ENCODE measurements at places on chromosomes 1 and 21.
A peak's percentile ranks its signal among the peaks of the same experiment; 100 is the strongest.

DNA sequence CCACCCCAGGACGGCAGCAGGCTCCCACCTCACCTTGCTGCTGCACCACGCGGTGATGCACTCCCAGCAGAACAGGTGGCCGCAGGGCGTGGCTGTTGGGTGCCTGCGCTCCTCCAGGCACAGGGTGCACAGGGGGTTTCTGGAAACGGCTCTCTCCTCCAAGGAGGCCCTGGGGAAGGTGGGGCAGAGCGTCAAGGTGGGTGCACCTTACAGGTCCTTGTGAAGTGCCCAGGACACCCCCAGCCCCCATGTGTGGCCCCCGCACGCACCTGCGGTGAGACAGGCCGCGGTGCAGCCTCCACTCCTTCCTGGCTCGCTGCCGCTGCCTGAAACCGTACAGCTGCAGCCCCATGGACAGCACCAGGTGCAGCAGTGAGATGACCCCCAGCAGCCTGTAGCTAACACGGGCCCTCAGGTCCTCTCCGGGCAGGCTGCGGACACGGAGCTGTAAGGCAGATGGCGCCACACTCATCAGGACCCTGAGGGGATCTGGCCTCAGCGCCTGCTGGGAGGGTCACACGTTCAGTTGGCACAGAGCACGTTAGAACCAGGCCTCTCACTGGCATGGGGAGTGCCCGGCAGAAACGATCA, 5.8 kb downstream of the PEX10 start:
- H3K36me3 ChIP-seq, result peaks cover 60% of the 10 kb centered on the region
- H3K4me1 ChIP-seq, result peaks cover 3% of the 10 kb centered on the region
- no peak overlapping the region for H3K27ac ChIP-seq

- H3K4me3 ChIP-seq, result peak overlapping the region; percentile 54
- H3K36me3 ChIP-seq, result no peaks in the 10 kb centered on the region
- no peak for DNase-seq
- H3K4me1 ChIP-seq, result peaks cover 19% of the 10 kb centered on the region
- H3K27ac ChIP-seq, result no peak overlapping the region
Measured at GRCh38 chr1:44408212-44408582, 3.1 kb downstream of the RNF220 start.

GRCh38 chr1:185257950-185258208, 59.2 kb downstream of the IVNS1ABP start:
- H3K4me1 ChIP-seq, result no peaks in the 10 kb centered on the region
- no peaks in the 10 kb centered on the region for H3K27me3 ChIP-seq
- DNase-seq, result no peak
- H3K36me3 ChIP-seq, result no peaks in the 10 kb centered on the region
- H3K4me3 ChIP-seq, result no peak overlapping the region

DNA sequence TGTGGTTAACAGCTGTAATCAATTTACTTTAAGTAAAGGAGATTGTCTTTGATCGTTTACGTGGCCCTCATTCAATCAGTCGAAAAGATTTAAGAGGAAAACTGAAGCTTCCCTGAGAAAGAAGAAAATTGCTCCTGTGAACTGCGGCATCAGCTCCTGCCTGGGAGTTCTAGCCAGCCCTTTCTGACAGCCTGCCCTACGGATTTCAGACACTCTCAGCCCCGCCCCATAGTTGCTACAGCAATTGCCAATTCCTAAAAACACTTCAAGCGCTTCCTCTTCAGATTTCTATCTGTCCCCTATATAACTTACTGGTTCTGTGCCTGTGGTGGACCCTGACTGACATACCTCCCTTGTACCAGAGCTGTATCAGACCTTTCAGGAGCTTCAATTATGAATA, 277.6 kb downstream of the DSCAM start:
- no peak for DNase-seq
- no peaks in the 10 kb centered on the region for H3K27me3 ChIP-seq
- H3K4me1 ChIP-seq, result no peaks in the 10 kb centered on the region
- no peaks in the 10 kb centered on the region for H3K36me3 ChIP-seq
- H3K4me3 ChIP-seq, result no peak overlapping the region
- H3K27ac ChIP-seq, result no peak overlapping the region

GRCh38 chr1:183886853-183887252, 81.9 kb downstream of the RGL1 start:
- H3K4me1 ChIP-seq, result peaks cover 23% of the 10 kb centered on the region
- H3K27me3 ChIP-seq, result no peaks in the 10 kb centered on the region
- H3K36me3 ChIP-seq, result no peaks in the 10 kb centered on the region
- H3K4me3 ChIP-seq, result no peak overlapping the region

GRCh38 chr1:92882819-92883218, 51.0 kb downstream of the RPL5 start:
- no peak overlapping the region for H3K4me3 ChIP-seq
- H3K27me3 ChIP-seq, result no peaks in the 10 kb centered on the region
- no peaks in the 10 kb centered on the region for H3K36me3 ChIP-seq
- H3K4me1 ChIP-seq, result peaks cover 23% of the 10 kb centered on the region
- no peak for DNase-seq

DNA sequence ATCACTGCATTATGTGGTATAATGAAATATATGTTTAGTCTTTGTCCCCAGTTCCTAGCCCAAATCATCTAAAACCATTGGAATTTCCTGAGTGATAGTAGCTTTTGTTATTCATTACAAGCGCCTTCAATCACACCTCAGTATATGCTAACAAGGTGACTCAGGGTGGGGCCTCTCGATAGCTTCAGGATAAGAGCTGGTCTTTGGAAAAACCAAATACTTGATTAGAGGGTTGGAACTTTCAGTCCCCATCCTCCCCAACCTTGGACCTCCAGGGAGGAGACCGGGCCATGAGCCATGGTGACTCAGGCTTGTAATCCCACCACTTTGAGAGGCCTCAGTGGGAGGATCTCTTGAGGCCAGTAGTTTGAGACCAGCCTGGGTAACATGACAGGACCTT, 5.1 kb upstream of the BRDT start:
- no peak overlapping the region for H3K4me3 ChIP-seq
- no peak overlapping the region for H3K27ac ChIP-seq
- DNase-seq, result no peak
- no peaks in the 10 kb centered on the region for H3K4me1 ChIP-seq
- no peaks in the 10 kb centered on the region for H3K36me3 ChIP-seq

- DNase-seq, result no peak
- H3K4me1 ChIP-seq, result peaks cover 28% of the 10 kb centered on the region
- H3K36me3 ChIP-seq, result no peaks in the 10 kb centered on the region
- H3K4me3 ChIP-seq, result no peak overlapping the region
Measured at GRCh38 chr1:89701746-89702241, 68.9 kb downstream of the LRRC8C start.

- DNase-seq, result no peak
- no peaks in the 10 kb centered on the region for H3K36me3 ChIP-seq
- H3K4me3 ChIP-seq, result no peak overlapping the region
- H3K27ac ChIP-seq, result no peak overlapping the region
- peaks cover 8% of the 10 kb centered on the region for H3K4me1 ChIP-seq
Measured at GRCh38 chr1:239723776-239724367, 337.5 kb downstream of the CHRM3 start.

- DNase-seq, result no peak
- no peak overlapping the region for H3K27ac ChIP-seq
- H3K36me3 ChIP-seq, result no peaks in the 10 kb centered on the region
- no peaks in the 10 kb centered on the region for H3K27me3 ChIP-seq
- H3K4me1 ChIP-seq, result no peaks in the 10 kb centered on the region
Measured at GRCh38 chr1:20426923-20427322, 59.1 kb downstream of the CAMK2N1 start.

GRCh38 chr1:92031281-92032110, 1.7 kb downstream of the EPHX4 start:
- H3K27me3 ChIP-seq, result no peaks in the 10 kb centered on the region
- H3K27ac ChIP-seq, result no peak overlapping the region
- no peak overlapping the region for H3K4me3 ChIP-seq
- peaks cover 16% of the 10 kb centered on the region for H3K4me1 ChIP-seq
- DNase-seq, result no peak

GRCh38 chr1:108012553-108012952, 47.6 kb upstream of the VAV3 start:
- H3K27me3 ChIP-seq, result peaks cover 2% of the 10 kb centered on the region
- no peak overlapping the region for H3K4me3 ChIP-seq
- H3K27ac ChIP-seq, result no peak overlapping the region
- no peaks in the 10 kb centered on the region for H3K36me3 ChIP-seq

- DNase-seq, result no peak
- no peaks in the 10 kb centered on the region for H3K4me1 ChIP-seq
- no peaks in the 10 kb centered on the region for H3K36me3 ChIP-seq
- no peak overlapping the region for H3K27ac ChIP-seq
Measured at GRCh38 chr1:26996024-26996423, 2.5 kb downstream of the TRNP1 start.

- H3K27ac ChIP-seq, result no peak overlapping the region
- no peak overlapping the region for H3K4me3 ChIP-seq
- H3K27me3 ChIP-seq, result no peaks in the 10 kb centered on the region
- H3K36me3 ChIP-seq, result no peaks in the 10 kb centered on the region
Measured at GRCh38 chr1:65417729-65418128, 2.7 kb upstream of the LEPR start.

GRCh38 chr1:202247837-202248795, 54.5 kb downstream of the LGR6 start:
- no peak overlapping the region for H3K27ac ChIP-seq
- H3K27me3 ChIP-seq, result peaks cover 11% of the 10 kb centered on the region
- H3K4me1 ChIP-seq, result no peaks in the 10 kb centered on the region
- DNase-seq, result no peak
- no peak overlapping the region for H3K4me3 ChIP-seq
- no peaks in the 10 kb centered on the region for H3K36me3 ChIP-seq

DNA sequence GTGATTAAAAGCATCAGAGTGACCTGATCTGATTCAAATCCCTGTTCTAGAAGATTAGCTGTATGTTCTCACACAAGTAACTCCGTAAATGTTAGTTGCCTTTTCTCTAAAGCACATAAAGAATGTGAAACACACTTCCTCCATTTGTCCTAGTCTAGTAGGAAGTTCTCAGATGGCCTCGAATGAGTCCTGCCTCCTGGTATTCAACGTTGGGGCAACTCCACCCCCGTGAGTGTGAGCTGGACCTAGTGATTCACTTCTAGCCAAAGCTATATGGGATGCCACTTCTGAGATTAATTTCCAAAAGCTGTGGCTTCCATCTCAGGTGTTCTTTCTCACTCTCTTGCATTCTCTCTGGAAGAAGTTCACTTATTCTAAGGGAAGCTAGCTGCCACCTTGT, 267.6 kb downstream of the GPATCH2 start:
- H3K36me3 ChIP-seq, result no peaks in the 10 kb centered on the region
- DNase-seq, result no peak
- H3K27ac ChIP-seq, result no peak overlapping the region
- no peaks in the 10 kb centered on the region for H3K4me1 ChIP-seq
- H3K27me3 ChIP-seq, result no peaks in the 10 kb centered on the region

DNA sequence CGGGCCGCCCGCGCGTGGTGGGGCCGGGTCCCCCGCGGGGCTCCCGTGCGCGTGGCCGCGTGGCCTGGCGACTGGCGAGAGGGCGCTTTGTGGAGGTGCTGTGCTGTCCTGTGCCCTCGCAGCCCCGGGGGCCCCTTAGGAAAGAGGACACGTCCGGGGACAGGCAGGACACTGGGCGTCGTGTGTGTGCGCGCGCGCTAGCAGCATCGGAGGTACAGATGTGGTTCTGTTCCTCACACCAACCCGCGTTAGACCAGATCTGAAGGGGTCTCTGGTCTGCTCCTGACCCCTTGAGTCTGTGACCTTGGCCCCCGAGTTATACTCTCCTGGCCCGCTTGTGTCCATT, 489 bp downstream of the ACTN2 start:
- H3K4me3 ChIP-seq, result peak overlapping the region; percentile 26
- H3K4me1 ChIP-seq, result peaks cover 12% of the 10 kb centered on the region
- no peak for DNase-seq
- H3K36me3 ChIP-seq, result no peaks in the 10 kb centered on the region

GRCh38 chr1:230074270-230074669, 7.2 kb downstream of the GALNT2 start:
- H3K36me3 ChIP-seq, result no peaks in the 10 kb centered on the region
- no peaks in the 10 kb centered on the region for H3K4me1 ChIP-seq
- DNase-seq, result no peak
- no peak overlapping the region for H3K27ac ChIP-seq
- no peaks in the 10 kb centered on the region for H3K27me3 ChIP-seq

GRCh38 chr1:54400329-54400728, 5.9 kb downstream of the SSBP3 start:
- H3K4me3 ChIP-seq, result no peak overlapping the region
- H3K27me3 ChIP-seq, result no peaks in the 10 kb centered on the region
- peaks cover 4% of the 10 kb centered on the region for H3K36me3 ChIP-seq
- H3K27ac ChIP-seq, result no peak overlapping the region
- H3K4me1 ChIP-seq, result peaks cover 61% of the 10 kb centered on the region

GRCh38 chr1:206772243-206772937, at the start of gene IL10:
TSS of gene IL10 (minus strand) at chr1:206772494. CDS start at chr1:206772435, 59 bp downstream.
- no peaks in the 10 kb centered on the region for H3K36me3 ChIP-seq
- H3K27me3 ChIP-seq, result no peaks in the 10 kb centered on the region
- peak within 1 kb of the TSS; percentile 9 for H3K27ac ChIP-seq
- no peak for DNase-seq
- H3K4me3 ChIP-seq, result no peak within 1 kb of the TSS
